Large intestine (tissue), 12 donors: ENCODE measurements at places on chromosomes 2 and 18.

GRCh38 chr2:152974146-152974545 lies 255.7 kb downstream of the ARL6IP6 start:
- no peak overlapping the region for H3K4me3 ChIP-seq
- H3K27ac ChIP-seq: no peak overlapping the region
- no peak for DNase-seq

GRCh38 chr2:209473930-209474419 lies 50.1 kb downstream of the MAP2 start:
- H3K4me1 ChIP-seq: no peaks in the 10 kb centered on the region
- no peak overlapping the region for H3K4me3 ChIP-seq
- H3K27me3 ChIP-seq: no peaks in the 10 kb centered on the region
- DNase-seq: peak; percentile 8
- H3K27ac ChIP-seq: no peak overlapping the region

- no peaks in the 10 kb centered on the region for H3K27me3 ChIP-seq
- no peak overlapping the region for H3K4me3 ChIP-seq
- DNase-seq: peak; percentile 16
Observed at GRCh38 chr2:178152033-178152432, 39.8 kb downstream of the RBM45 start.

- no peaks in the 10 kb centered on the region for H3K36me3 ChIP-seq
- no peaks in the 10 kb centered on the region for H3K27me3 ChIP-seq
- no peak overlapping the region for H3K4me3 ChIP-seq
- H3K27ac ChIP-seq: no peak overlapping the region
Observed at GRCh38 chr2:35938838-35939237, 416.7 kb upstream of the CRIM1 start.

DNA sequence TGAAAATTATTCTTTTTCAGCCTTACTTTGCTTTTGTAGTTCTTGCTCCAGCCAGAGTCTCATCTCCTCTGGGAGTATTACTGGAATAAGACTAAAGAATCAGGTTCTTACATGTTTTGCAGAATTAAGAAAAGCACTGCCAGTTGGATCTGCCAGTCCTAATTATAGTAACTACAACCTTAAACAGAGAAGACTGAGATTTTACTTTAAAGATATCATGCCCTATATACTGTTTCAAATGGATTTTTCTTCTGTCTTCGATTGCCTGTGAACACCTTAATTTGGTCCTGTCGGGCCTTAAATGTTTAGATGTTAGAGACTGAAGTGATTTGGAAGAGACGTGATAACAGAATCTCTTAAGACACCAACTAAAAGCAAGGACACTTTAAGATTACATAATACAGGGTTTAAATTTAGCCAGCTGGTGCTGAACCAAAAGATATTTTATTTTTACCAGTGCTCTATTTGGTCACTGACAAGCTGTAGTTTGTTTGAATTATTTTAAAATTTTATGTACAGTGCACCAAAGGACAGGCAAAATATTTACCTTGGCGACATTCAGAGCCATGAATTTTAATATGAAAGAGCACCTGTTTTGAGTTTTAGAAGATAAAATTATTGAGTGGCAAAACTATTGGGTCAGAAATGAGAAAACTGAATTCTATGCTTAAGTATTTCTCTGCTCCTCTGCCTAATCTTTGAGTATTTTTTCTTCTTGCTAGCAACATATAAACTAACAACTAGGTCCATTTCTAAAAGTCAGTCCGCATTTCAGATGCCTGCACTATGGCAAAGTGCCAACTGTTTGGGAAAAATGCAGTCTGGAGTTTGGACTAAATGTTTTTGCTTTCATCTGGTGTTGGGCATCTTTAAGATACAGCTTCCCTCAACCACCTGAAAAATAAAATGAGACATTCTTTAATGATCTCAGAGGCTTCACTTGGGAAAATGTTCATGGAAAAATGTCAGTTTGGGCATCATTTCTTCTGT lies 300.0 kb downstream of the XIRP2 start:
- no peak for DNase-seq
- no peaks in the 10 kb centered on the region for H3K36me3 ChIP-seq
- peaks cover 4% of the 10 kb centered on the region for H3K4me1 ChIP-seq
- H3K27ac ChIP-seq: no peak overlapping the region
- H3K4me3 ChIP-seq: no peak overlapping the region
- no peaks in the 10 kb centered on the region for H3K27me3 ChIP-seq

DNA sequence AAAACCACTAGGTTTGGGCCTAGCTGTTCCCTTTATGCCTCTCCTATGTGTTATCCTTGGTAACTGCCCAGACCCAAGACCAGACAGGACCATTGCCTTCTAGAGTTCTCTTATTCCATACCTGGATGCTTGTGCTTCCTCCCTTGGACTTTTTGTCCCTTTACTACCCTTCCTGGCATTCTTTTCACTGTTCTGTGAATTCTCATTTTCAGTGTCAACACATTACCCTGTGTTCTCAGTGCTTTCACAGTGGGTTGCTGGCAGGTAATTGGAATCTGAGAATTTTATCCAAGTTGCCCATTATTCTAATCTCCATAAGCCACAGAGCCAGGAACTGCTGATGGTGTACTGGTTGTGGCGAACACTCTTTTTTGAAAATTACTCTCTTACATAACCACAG lies 41.7 kb downstream of the ZDBF2 start:
- H3K4me3 ChIP-seq: no peak overlapping the region
- no peaks in the 10 kb centered on the region for H3K36me3 ChIP-seq
- no peak overlapping the region for H3K27ac ChIP-seq
- H3K4me1 ChIP-seq: no peaks in the 10 kb centered on the region

- no peaks in the 10 kb centered on the region for H3K36me3 ChIP-seq
- H3K4me1 ChIP-seq: no peaks in the 10 kb centered on the region
- H3K27me3 ChIP-seq: no peaks in the 10 kb centered on the region
- no peak overlapping the region for H3K4me3 ChIP-seq
- no peak for DNase-seq
Observed at GRCh38 chr2:166844111-166844510, 44.2 kb upstream of the XIRP2 start.

DNA sequence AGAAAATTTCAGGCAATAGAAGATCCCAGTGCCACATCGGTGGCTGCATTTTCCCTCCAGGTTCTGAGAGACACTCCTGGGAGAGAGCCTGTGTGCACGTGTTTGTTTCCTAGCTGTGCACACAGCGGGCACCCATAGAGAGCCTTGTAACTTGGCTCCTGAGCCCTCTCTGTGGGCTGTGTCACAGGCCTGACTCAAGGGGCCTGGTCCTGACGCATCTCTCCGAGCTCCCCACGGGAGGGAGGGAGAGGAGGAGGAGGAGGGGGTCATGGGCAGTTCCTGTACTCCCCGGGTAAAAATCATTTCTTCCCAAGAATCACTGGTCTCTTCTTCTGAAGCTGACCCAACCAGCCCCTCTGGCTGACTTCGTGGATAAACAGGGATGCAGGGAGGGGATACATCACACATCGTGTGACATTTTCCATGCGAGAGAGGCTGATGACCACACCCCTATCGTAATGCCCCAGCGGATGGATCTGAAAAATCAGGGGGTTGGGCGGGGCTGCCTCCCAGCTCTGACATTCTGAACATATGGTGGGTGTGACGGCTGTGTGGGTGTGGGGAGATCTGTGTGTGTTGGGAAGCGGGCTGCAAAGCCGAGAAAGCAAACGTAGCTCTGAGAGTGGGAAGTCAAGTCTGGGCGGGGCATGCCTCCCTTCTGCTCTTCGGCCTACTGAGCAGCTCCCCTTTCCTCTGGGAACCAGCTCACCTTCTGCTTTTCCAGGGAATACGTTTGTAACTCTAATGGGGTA lies 308.3 kb upstream of the HS6ST1 start:
- no peaks in the 10 kb centered on the region for H3K27me3 ChIP-seq
- no peak overlapping the region for H3K4me3 ChIP-seq
- H3K36me3 ChIP-seq: no peaks in the 10 kb centered on the region
- H3K4me1 ChIP-seq: no peaks in the 10 kb centered on the region
- DNase-seq: no peak

GRCh38 chr18:59733421-59733820 lies 36.2 kb upstream of the CCBE1 start:
- no peak overlapping the region for H3K4me3 ChIP-seq
- H3K27me3 ChIP-seq: no peaks in the 10 kb centered on the region
- no peak overlapping the region for H3K27ac ChIP-seq
- no peak for DNase-seq
- no peaks in the 10 kb centered on the region for H3K36me3 ChIP-seq
- H3K4me1 ChIP-seq: no peaks in the 10 kb centered on the region

DNA sequence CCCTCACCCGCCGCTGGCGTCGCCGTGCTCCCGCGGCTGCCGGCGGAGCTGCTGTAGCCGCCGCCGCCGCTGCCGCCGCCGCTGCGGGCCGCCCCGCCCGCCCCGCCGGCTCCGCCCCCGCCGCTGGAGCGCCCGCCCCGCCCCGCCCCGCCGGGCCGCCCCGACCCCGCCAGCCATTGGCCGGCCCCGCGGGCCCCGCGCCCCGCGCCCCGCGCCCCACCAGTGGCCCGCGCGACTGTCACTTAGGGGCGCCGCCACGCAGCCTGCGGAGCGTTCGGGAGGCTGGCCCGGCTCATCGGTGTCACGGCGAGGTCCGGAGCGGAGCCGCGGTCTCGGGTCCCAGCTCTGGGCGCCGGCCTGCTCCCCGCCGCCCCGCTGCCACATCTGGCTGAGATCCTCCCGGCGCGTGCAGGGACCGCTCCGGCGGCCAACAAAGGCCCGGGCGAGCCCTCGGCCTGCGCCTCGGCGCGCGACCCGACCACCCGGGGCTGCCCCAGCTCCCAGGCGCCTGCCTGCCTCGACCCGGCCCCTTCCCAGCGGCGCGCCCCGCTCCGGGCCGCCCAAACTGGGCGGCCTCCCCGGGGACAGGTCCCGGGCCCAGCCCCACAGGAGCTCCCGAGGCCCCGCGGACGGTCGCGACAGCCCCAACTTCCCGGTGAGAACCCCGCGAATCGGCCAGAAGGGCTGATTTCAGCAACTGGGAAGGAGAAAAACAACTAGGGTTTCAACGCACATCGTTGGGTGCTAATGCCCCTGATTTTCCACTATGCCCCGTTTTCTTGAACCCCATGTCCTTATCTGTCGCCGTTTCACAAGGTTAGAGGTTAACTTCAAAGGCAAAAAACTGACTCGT lies at the start of gene MGAT4A:
MGAT4A (minus strand) TSS at position 92 of the 853 bp plus-strand sequence. CDS start 4,800 bp downstream, outside the sequence.
- H3K27ac ChIP-seq: peak within 1 kb of the TSS; percentile 96
- peak within 1 kb of the TSS; percentile 74 for H3K4me3 ChIP-seq
- DNase-seq: peak; percentile 79

DNA sequence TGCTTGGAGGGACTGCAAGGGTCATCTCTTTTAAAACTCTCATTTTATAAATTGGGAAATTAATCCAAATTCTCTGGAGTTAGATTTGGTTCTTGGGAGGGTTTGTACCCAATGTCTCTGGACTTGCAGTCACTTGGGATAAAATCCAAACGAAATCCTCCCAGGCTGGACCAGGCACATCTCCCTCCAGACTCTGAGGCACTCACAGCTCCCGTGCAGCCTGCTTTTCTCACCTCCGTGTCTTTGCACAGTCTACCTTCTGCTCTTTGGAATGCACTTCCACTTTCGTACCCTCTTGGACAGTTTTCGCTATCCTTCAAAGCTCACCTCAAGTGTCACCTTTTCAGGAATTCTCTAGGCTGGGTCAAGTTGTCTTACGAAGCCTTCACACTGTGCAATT lies 166.3 kb downstream of the MYCN start:
- DNase-seq: no peak
- H3K27me3 ChIP-seq: no peaks in the 10 kb centered on the region
- peaks cover 43% of the 10 kb centered on the region for H3K4me1 ChIP-seq

GRCh38 chr2:178229927-178230326 lies 35.6 kb downstream of the OSBPL6 start:
- no peak for DNase-seq
- no peaks in the 10 kb centered on the region for H3K36me3 ChIP-seq
- no peaks in the 10 kb centered on the region for H3K27me3 ChIP-seq
- H3K27ac ChIP-seq: no peak overlapping the region
- no peaks in the 10 kb centered on the region for H3K4me1 ChIP-seq
- H3K4me3 ChIP-seq: no peak overlapping the region

DNA sequence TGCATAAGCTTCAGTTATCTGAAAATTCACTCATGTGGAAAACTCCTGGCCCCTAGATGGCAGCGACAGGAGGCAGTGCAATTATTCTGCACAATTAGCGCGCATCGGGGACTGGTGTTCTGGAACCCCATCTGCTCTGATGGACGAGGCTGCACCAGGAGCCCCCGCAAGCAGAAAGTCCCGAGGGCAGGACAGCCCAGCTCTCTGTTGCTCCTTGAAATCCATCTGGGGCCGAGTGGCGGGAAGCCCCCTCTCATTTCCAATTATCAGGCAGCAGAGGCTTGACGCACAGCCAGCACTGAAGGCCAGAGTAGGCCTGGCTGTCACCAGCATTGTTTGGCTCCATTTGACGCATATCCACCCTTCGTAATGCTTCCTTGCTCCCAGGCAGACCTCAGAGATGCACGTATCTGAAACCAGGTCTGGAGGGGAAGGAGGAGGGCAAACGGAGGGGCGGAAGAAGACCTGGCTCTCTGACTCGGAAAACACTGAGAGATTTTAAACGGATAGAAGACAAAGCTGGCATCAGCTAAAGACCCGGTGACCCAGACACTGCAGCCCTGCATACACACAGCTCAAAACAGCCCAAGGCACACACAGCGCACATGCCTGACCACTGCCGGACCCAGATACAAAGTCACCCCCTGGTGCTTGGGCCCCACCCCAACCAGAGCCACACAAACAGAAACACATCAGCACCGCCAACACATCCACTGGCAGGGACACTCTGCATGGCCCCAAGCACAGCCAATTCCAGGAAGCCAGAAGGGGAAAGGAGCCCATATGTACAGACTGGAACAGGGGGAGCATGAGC lies 69.8 kb downstream of the TNS1 start:
- no peak for DNase-seq
- no peaks in the 10 kb centered on the region for H3K27me3 ChIP-seq
- peaks cover 40% of the 10 kb centered on the region for H3K4me1 ChIP-seq

DNA sequence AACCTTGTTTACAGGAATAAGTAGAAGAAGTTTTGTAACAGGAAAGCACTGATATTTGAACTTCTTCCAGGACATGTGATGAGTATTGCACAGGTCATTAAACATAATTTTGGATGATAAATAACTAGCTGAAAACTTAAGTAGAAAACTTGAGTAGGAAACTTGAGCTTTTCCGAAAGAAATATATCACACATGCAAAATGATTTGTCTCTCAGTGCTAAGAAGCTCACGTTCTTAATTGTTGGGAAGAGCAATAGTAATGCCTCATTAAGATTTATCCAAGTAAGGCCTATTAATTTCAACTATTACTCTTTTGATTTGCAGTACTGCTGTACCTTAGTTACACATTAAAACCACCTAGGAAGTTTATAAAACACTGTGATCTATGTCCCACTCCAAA lies 1921.9 kb upstream of the LRRTM1 start:
- no peak overlapping the region for H3K4me3 ChIP-seq
- no peaks in the 10 kb centered on the region for H3K4me1 ChIP-seq
- H3K36me3 ChIP-seq: no peaks in the 10 kb centered on the region
- H3K27ac ChIP-seq: no peak overlapping the region
- no peaks in the 10 kb centered on the region for H3K27me3 ChIP-seq
- no peak for DNase-seq

DNA sequence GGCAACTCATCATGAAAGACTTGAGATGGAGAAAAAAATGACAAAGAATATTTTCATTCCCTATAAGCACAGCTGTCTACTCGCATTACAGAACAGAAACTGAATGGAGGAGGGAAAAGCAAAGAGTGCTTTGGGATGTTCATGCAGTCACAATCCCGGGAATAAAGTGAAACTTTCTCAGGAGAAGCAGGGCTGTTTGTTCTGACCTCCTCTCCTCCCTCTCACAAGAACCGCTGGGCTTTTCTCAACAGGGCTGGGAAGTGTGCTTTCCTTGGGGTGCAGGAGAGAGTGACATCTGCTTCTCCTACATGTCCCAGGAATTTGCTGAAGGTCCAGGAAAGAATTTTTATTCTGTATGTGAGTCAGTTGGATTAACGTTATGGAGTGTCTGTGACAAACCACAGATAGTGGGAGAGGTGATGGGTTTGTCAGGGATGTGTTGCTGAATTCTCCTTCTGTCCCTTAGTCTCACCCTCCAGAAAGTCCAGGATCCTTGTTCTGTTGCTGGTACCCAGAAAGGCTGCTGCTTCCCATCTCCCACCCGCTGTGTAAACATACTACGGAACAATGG lies 125.6 kb downstream of the HRH4 start:
- H3K4me3 ChIP-seq: no peak overlapping the region
- H3K36me3 ChIP-seq: no peaks in the 10 kb centered on the region
